H9 (cell line): ENCODE measurements at places on chromosomes 3 and 15.
A peak's percentile ranks its signal among the peaks of the same experiment; 100 is the strongest.

- DNase-seq, result no peak
These were observed 52.9 kb upstream of the CAPN7 start for GRCh38 chr3:15153103-15153502.

DNA sequence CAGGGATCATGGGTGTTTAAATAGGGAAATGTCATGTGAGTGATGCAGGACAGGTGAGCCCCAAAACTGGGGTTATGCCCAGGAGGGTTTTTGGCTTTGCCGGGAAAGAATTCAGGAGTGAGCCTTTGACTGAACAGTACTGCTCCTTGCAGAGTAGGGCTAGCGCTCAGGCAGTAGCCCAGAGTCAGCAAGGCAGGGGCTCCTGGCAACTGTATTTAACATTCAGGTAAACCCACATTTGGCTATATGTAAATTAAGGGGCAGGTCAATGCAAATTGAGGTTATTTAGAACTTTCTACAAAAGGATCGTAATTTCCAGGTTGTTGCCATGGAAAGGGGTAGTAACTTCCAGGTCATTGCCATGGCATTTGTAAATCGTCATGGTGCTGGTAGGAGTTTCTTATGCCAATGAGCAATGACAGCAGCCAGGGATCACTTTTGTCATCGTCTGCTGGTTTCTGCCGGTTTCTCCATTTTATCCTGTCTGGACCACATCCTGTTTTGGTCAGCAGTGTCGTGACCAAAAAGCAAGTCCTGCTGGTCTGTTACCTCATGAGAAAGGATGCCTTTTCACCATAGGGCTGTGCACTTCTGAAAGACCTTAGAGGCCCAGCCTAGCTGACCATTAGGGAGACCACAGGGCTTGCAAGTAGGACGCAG is 24.3 kb downstream of the MTHFS start:
- peak; percentile 39 for DNase-seq

DNA sequence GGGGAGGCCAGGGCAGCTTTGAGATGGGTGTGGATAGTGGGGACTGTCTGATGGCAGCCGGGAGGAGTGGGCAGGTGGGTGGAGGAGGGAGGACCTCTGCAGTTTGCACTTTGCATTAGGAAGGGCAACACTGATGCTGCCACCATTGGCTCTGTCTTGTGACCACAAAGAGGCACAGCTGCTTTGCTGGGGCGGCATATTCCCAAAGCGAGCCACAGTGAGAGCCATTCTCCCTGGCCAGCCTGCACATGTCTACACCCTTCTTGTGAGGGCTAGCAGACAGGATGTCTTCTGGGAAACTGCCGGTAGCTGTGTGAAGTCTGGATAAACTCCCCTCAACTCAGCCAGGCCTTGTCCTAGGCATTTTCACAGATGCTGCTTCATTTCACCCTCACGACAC is 38.3 kb downstream of the CCNB2 start:
- no peak for DNase-seq

DNA sequence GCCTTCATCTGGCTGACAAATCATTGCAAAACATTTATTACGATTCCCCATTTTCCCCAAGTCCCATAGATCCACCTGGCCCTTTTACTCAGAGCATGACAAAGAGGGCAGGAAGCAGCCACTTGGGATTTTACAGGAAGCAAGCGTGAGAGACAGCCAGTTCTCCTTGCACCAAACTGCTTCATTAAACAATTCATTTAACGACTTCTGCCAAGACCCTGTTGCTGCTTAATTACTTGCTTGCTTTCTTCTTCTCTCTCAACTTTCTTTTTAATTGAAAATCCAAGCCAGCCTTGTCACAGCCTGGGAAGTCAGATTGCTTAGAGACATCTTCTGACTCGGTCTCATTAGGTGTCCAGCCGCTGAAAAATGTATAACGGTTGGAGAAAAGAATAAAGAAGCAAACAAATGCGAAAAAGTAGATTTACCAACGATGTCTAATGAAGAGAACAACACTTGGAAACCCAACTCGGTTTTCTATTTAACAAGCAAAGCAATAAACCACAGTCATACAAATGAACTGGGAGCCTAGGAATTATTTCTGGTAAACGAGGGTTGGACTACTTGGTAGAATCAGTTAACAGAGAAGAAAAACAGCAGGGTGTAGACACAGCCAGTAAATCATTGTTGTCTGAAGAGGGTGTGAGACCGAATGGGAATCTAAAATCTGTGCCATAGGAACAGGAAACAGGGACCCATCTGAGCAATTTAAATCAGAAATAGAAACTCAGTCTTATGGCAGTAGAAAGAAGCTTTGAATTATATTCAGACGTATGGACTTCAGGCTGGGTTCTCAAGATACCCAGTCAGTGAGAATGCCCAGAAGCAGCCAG is 298.3 kb downstream of the LRRC3B start:
- DNase-seq, result peak; percentile 33

- DNase-seq, result no peak
These were observed 62.7 kb upstream of the OSTN start for GRCh38 chr3:191136347-191136746.

- peak; percentile 79 for DNase-seq
These were observed 56.0 kb upstream of the FLNB start for GRCh38 chr3:57952208-57952631.

GRCh38 chr3:5001135-5001534 is 21.9 kb downstream of the BHLHE40 start:
- no peak for DNase-seq

DNA sequence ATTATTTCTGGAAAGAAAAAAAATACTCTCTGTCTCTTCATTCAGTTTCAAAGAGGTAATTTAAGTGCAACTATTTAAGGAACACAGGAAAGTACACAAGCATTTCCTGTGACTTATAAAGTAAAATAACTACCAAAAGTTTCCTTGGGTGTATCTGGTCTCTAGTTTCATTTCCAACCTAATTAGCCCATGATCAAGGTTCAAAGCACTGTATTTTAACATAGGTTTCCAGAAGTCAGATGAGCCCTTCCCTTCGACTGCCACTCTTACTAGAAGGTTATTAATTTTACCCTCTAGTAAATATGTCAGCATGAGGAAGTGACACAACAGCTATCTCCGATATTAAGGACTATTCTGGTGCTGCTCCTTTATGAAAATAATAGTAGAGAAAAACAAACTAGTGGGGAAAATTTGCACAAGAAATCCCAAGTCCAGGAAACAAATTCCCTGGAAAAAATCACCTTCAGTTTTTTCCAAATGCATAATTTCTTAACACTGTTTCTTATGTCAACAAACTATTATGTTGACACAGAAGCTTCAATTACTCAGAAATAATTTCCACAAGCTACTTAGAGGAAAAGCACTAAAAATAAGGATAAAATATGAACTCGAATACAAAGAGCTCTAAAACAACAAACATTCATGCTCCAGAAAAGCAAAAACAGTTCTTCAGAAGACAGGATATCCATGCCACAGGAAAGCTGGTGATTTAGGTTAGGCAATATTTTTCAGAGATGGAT is 35.3 kb downstream of the CCPG1 start:
- no peak for DNase-seq

DNA sequence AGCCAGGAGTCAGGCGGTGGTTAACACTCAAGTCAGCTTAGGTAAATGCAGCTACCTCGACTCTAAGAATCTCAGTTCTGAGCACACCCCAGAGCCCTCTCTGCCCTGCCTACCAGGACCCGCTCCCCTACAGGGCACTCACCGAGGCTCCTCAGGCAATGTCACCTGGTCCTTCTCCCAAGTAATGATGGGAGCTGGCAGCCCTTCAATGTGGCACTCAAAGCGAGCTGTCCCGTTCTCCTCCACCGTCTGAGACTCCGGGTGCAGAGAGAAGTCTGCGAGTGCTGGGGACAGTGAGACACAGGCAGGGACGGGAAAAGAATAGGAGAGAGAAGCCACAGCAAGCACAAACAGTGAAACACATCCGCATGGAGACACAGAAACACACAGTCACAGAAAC is 12.7 kb downstream of the IGDCC4 start:
- DNase-seq, result no peak

GRCh38 chr3:172653004-172653572 is 57.8 kb downstream of the NCEH1 start:
- DNase-seq, result no peak

DNA sequence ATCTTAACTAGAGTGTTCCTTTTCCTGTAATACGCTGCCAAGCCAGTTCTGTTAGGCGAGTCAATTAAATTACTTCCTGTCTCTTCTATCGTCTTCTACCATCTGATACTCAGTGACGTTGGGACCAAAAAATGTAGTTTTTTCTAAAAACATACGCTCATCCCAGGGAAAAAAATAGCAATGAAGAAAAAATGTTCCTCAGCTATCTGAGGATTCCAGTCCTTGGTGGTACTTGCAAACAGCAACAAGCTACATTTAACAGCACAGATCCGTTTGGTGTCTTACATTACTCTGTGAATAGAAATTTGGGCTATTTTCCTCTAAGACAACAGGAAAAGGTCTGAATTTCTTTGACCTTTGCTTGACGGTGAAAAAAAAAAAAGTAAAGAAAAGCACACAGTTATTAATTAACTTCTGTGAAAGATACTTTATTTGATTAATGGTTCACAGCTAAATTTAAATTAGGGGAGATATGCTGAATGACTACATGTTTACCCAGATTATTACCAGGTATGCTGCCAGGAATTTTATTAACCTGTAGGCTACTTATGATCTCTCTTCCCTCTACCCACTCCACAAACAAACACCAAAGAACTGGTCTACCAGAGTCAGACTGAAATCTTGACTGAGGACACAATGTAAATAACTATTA is 254.4 kb upstream of the ZPLD1 start:
- no peak for DNase-seq

GRCh38 chr3:191141728-191142127 is 57.3 kb upstream of the OSTN start:
- no peak for DNase-seq

- DNase-seq, result peak; percentile 77
These were observed 734.0 kb upstream of the NR2F2 start for GRCh38 chr15:95596496-95596895.

DNA sequence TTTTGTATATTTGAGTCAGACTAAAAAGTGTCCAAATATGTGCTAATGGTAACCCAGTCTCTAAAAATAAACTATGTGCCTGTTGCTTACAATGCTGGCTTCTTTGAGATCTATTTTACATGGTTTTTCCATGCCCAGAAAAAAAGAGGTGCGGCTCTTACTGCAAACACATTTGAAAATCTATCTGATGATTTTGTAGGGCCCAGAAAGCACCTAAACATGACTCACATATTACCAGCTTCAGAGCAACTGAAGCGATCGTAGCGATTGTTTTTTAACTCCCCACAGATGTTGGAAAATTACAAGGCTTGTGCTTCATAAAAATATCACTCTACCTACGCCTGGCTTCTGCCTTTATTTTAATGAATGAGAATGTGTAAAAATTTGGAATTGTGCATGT is 53.5 kb downstream of the SUCNR1 start:
- no peak for DNase-seq

DNA sequence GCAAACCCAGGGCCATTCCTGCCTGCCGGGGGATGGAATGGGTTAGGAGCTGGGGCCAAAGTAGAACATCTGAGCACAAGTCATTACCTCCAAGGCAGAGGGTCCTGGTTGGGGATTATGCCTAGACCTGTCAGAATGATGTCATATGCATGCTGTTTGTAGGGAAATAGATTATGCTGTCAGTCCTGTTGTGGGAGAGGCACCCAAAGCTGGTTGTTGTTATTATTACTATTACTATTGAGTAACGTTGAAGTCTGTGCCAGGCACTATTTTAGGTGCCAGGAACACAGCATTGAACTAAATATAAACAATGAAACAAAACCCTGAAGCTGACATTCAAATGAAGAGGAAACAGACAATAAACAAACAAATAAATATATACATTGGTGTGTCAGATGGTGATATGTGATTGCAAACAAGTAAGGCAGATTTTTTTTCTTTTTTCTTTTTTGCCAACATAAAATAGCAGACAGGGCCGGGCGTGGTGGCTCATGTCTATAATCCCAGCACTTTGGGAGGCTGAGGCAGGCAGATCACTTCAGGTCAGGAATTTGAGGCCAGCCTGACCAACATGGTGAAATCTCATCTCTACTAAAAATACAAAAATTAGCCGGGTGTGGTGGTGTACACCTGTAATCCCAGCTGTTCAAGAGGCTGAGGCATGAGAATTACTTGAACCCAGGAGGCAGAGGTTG is 2.0 kb downstream of the P4HTM start:
- no peak for DNase-seq

- DNase-seq, result no peak
These were observed 876.7 kb downstream of the NAALADL2 start for GRCh38 chr3:175735866-175736265.

- DNase-seq, result no peak
These were observed 319.2 kb upstream of the SEMA6D start for GRCh38 chr15:47398132-47398531.

GRCh38 chr3:62570888-62571287 is 197.5 kb upstream of the FEZF2 start:
- no peak for DNase-seq

DNA sequence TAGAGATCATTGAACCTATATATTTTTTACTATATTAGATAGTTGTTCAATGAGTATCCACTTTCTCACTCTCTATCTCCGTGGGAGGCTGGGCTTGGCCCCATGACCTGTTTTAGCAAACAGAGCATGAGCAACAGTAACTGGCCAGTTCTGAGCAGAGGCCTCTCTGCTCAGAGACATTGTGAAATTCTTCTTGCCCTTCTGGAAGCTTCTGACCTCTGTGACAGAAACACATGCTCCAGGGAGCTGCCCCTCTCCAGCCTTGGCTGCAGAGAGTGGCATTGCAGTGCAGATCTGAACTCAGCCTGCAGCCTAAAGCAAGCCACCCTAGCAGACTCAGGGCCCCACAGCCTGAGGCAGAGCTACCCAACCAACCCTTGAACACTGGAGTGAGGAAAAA is 20.5 kb downstream of the FAM240A start:
- DNase-seq, result no peak

GRCh38 chr15:77784361-77785292 is 151.9 kb upstream of the LINGO1 start:
- DNase-seq, result peak; percentile 70

DNA sequence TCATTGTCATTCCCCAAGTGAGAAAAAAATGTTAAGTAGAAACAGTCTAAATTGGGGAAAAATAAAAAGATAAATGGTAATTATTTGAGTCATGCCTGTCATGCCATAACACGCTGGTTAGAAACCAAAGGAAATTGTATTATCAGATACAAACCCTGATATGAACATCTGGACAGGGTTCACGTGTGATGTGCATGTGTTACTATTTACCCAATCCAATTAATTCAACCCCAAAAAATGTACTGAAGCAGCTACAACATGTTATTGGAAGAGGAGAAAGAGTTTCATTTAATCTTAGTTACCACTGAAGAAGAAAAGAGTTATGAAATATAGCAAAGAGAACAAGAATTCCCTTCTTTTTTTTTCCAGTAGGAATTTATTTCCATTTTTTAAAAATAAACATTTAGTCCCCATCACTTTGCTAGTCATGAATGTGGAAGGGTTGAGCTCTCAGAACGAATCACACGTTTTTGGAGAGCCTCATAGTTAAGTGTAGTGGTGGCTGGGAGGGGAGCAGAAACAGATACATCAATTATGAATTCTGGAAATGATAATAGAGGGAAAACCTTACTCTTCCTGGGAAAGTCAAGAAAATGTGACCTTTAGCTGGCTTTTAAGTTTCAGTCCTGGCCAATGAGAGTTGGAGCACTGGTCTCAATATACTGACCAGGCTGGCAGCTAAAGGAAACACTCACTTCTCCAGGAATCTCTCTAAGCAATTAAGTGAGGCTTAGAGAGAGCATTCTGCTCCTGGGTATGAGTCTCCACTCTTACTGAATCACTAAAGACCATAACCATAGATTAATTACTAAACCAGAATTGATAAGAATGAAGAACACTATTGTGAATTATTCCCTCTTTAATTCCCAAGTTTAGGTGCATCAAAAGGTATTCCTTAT is 796.5 kb downstream of the GRM7 start:
- no peak for DNase-seq
